ENCODE measurements at places on chromosomes 11 and 22. TPM values are rescaled to one million over a fixed set of nuclear protein-coding genes. Genes with fewer than 3 reads are reported as not detected.

GRCh38 chr11:64711138-64711955 lies 11.7 kb downstream of the NRXN2 start:
- DNase-seq = no peak

DNA sequence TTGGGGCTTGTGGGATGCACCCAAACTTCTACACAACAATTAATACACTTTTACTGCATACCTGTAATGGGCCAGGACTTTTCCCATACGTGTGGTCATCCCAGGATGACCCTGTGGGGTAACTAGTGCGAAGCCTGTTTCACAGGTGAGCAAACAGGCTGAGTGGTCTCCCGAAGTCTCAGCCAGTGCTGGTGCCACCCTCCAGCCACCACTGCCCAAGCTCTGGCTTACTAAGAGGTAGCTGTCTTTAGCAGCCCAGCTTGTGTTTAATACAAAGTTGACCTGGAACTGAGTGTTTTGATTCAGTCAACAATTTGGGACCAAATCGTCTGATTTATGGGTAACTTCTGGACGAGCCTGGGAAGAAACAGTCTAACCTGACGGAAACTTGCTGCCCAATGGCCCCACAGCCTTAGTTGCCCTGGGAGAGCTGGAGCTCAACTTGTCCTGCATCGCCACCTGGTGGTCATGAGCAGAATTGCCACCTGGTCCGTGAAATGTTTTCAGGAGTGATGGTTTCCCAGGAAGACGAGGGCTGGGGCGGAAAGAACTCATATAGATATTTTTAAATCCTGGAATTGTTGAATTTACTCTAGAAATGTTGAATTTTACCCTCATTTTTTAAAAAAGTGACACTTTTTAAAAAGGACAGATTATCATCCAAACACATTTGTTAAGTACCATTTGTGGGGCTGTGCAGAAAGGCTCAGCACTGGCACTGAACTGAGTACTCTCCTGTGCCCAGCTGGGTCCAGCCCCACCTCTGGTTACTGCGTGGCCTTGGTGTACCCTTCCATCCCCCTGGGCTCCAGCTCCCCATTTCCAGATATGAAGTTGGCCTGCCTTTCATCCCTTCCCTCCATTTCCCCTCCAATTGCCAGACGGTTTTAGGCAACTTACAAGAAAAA lies 95.5 kb upstream of the PARVA start:
- DNase-seq = peak; percentile 64

DNA sequence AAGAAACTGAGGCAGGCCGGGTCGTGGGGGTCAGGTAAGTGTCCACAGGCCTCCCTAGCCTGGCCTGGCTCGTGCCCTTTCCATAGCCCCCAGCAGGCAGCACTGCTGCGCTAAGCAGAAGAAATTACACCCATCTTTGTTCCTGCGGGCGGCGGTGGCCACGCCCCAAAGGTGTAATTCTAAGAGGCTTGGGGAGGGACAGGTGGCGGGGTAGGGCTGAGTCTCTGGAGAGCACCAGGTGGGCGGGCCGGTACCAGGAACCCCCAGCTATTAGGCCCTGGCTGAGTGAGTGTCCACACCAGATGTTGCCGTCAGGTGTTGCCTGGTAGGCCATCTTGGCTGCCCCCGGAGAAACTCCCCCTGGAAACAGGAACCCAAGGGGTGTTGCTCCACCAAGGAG lies 12.3 kb upstream of the ARAP1 start:
- no peak for DNase-seq

The KRTAP5-9 gene
- total RNA-seq = not detected

The MGAT3 gene
- not detected for total RNA-seq

The CPT1A gene
- total RNA-seq = 18.9 TPM
